ENCODE measurements at places on chromosomes 3 and 15.

GRCh38 chr15:73682600-73683090 is 1.5 kb upstream of the CD276 start:
- no peak for DNase-seq

DNA sequence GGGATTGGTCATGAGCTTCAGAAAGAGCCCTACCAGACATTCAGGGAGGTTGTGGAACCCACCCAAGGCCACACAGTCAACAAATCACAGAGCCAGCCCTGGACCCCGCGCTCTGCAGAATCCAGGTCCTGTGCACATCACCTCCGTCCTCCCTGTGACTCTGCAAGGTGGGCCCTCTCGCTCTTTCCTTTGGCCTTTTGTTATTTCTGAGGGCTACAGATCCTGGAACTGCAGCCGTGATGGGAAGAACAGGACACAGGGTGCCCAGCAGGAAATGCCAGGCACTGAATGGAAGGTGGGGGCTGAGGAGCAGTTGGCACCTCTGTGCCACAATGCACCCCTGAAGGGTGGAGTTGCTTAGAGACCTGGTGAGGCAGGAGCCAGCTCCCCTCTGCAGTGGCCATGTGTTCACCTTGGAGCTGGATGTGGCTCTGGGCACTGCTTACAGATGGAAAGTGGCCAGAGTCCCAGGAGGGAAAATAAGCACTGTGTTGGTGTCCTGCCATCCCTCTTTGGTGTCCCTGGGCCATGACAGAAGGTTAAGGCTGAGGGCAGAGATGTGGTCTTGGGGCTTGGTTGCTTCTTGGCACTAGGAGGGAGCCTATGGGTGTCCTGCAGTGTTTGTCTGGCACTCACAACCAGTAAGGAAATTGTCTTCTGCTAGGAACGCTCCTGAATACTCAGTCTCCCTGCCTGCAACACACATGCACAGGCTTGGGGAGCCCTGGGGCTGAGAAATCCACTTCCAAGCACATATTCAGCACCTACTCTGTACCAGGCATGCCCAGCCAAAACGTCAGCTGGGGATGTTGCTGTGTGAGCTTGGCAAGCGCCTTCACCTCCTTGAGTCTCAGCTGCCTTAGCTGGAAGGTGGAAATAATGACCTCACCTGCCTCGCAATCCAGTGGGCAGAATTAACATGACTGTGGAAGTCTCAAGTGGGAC is 98.0 kb upstream of the SLC6A6 start:
- no peak for DNase-seq

DNA sequence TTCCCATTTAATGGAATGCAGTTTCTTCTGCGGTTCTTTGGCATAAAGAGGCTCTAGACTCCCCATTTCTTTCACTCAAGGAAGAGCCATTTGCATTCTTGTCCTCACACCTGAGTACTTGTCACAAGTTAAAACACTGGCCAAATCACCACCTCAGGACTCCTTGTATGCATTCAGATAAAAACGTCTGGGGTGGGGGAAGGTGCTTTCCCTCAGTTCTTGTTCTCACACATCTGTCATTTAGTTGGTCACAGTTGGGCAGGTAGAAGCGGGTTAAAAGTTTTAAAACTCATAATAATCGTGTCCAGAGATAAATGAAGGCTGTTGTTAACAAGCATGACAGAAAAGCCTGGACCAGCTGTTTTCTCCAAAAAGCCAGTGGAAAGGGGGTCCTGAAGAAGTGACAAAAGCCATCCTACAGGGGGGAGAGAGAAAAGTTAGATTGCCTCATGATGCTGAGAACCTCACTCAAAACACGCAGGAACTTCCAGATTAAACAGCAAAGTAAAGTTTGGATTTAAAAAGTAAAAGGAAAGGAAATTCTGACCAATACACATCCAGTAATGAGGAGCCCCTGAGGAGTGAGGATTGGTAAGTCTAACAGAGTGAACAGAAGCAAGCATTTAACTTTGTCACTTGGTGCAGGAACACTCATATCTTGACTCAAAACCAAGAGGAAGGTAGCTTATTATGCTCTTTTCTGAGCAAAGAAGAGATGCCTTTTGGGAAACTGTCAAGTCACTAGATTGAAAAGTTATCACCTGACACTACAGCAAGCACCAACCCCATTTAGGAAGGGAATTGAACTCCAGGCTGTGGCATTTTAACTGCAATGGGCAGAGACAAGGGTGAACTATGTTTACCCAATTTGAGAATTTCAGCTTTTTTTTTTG is 2.8 kb downstream of the BCL2L10 start:
- DNase-seq = no peak

GRCh38 chr3:100548053-100548452 is 55.6 kb downstream of the TMEM45A start:
- DNase-seq = no peak

GRCh38 chr3:5022187-5022965 is 43.1 kb downstream of the BHLHE40 start:
- no peak for DNase-seq

GRCh38 chr3:24363242-24363641 is 131.4 kb downstream of the THRB start:
- DNase-seq = no peak

- DNase-seq = no peak
Observed at GRCh38 chr3:187398955-187399354, 30.8 kb downstream of the RTP4 start.

Measured in cortex of kidney (tissue), 1 donor.